ENCODE measurements at places on chromosomes 12 and 14.

GRCh38 chr12:15631007-15631715 is 158.0 kb downstream of the EPS8 start:
- DNase-seq: no peak

GRCh38 chr12:98745578-98746391 is 100.7 kb downstream of the APAF1 start:
- DNase-seq: no peak

GRCh38 chr12:117874842-117875434 is 93.9 kb downstream of the KSR2 start:
- peak; percentile 84 for DNase-seq

DNA sequence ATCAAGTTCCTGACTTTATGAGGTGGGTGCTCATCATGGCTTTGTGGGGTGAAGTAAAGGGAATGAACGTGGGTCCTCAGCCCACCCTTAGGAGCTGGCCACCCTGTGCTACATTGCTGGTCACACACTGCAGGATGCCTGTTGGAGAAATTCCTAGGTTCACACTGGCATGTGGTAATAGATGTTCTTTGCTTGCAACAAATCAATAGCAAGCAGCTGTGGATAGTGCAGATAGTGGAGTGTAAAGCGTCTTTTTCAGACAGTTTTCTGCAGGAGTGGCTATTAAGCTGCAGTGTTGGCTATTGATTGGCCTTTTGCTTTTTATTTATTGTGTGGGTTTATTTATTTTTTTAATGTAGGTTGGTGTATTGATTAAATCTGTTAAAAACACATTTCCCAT is 822.7 kb downstream of the NRXN3 start:
- no peak for DNase-seq

All from cerebellar cortex (tissue), 1 donor.